CD4-positive, alpha-beta T cell treated with Interleukin-6 at 100 ng/mL for 8 hours (primary cell): ENCODE measurements at places on chromosomes 4 and X.

- DNase-seq, result no peak
Observed at GRCh38 chrX:19670321-19670750, 155.0 kb upstream of the MAP3K15 start.

- DNase-seq, result no peak
Observed at GRCh38 chrX:6325437-6325836, 96.8 kb upstream of the NLGN4X start.

- no peak for DNase-seq
Observed at GRCh38 chrX:42809569-42809968, 31.6 kb upstream of the PPP1R2C start.

DNA sequence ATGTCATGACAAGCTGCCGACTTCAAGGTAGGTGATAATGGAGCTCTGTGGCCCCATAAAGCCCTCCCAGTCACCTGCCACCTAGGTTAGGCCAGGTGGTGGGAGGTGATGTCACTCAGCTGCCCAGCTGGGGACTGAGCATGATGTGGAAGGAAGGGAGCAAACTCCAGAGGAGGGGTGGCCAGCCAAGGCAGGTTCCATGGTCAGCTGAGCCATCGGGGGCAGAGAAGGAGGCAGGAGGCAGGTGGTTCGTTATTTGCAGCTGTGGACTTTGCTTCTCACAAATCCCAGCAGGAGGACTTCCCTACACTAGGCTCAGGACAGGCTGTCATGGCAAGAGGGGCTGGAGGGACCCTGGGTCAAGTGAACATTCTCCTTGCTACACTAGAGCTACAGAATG lies 2.1 kb downstream of the CCDC120 start:
- DNase-seq, result no peak

- no peak for DNase-seq
Observed at GRCh38 chr4:101846550-101846949, 56.0 kb downstream of the BANK1 start.

DNA sequence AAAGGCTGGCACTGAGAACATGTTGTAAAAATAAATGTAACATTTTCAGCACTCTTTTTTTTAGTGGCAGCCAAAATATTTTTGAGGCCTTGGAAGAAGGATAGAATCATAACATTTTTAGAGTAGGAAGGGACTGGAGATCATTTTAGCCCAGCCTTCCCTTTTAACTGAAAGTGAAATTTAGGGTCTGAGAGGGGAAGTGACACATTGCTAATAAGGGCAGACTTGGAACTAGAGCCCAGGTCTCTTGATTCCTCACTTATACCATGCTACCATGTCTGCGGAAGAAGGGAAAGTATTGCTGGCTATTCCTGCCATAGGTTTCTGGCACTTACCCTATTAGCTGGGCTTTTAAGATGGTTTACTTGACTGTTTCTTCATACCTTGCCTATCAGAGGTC lies 4.8 kb downstream of the WDR44 start:
- no peak for DNase-seq

- DNase-seq, result no peak
Observed at GRCh38 chr4:117814277-117815246, 219.7 kb upstream of the NDST3 start.

DNA sequence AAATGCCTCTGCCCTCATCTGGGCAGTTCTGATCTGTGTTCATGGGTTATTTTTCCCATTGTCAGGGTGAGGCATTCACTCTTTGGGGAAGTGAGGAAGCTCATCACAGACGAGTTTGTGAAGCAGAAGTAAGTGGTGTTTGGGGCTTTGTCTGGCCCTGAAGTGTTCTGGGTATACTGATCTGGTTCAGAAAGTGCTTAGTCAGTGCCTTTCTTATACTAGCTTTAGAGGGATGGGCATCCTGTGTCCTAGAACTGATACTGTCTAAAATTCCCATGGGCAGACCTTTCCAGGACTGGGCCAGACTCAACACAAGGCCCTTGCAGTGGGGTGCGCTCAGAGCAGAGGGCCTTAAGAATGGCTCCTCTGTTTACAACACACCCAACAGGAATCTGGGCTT lies 6.4 kb downstream of the TRO start:
- DNase-seq, result no peak

DNA sequence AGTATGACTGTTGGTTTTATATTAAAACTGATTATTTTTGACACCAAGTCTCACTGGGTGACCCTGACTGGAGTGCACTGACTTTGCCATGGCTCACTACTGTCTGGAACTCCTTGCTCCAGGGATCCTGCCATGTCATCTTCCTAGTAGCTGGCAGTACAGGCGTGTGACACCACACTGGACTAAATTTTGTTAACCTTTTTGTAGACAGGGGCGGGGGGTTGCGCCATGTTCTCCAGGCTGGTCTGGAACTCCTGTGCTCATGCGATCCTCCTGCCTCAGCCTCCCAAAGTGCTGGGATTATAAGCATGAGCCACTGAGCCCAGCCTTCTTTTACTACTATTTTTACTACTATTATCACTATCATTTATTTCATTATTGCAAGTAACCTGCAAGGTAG lies 8.9 kb downstream of the XAGE1A start:
- no peak for DNase-seq

DNA sequence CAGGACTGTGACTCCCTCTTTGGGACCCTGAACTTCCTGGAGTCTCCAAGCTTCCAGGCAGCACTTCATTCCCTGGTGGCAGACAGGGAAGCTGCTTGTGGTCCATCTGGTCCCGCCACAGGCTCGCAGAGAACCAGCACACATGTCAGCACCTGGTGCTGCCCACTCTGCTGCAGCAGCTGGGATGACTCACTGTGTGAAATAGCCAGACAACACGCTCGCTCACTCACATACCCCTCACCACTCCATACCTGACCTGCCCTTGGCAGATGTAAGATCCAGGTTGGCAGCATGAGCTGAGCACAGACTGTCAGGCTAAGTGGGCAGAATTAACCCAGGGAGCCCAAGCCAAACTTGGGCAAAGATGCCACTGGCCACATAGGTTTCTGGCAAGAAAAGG lies 613.5 kb downstream of the PCDH18 start:
- DNase-seq, result no peak

GRCh38 chr4:55080174-55080865 lies 45.1 kb downstream of the KDR start:
- no peak for DNase-seq

GRCh38 chr4:26793735-26794134 lies 66.9 kb upstream of the STIM2 start:
- no peak for DNase-seq

DNA sequence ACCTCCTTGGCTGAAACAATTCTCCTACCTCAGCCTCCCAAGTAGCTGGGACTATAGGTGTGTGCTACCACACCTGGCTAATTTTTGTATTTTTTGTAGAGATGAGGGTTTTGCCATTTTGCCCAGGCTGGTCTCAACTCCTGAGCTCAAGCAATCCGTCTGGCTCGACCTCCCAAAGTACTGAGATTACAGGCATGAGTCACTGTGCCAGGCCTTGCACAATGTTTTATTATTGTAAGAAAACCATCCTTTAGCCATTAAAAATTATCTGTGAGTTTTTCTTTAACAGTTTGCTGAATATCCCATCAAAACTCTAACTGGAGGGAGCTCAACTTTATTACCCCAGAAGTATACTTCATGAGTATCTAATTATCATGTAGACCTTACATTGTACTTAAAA lies 900.3 kb downstream of the PCDH7 start:
- DNase-seq, result no peak

- no peak for DNase-seq
Observed at GRCh38 chr4:1363513-1363912, 16.5 kb downstream of the UVSSA start.
